ENCODE measurements at places on chromosomes 16 and 17.

- no peak for DNase-seq
These were observed 59.8 kb downstream of the TIMM22 start for GRCh38 chr17:1056761-1057160.

- DNase-seq, result no peak
These were observed 32.9 kb downstream of the SRCIN1 start for GRCh38 chr17:38572669-38573365.

DNA sequence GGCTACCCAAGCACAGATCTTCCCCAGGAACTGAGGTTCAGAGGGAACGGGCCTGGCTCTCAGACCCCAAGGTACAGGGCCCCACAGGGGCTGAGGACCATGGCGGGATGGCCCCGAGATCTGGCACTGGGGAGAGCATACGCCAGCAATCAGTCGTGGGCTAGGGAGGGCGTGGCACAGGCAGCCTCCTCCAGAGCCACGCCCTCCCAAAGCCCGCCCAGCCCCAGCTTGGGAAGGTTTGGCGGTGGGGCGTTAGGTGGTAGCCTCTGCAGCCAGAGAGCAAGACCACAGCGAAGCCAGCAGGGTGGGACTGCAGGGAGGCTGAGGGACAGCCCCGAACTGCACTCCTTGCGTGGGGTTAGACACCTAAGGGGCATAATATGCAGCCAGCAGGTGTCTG is 11.6 kb downstream of the WNT9B start:
- DNase-seq, result no peak

DNA sequence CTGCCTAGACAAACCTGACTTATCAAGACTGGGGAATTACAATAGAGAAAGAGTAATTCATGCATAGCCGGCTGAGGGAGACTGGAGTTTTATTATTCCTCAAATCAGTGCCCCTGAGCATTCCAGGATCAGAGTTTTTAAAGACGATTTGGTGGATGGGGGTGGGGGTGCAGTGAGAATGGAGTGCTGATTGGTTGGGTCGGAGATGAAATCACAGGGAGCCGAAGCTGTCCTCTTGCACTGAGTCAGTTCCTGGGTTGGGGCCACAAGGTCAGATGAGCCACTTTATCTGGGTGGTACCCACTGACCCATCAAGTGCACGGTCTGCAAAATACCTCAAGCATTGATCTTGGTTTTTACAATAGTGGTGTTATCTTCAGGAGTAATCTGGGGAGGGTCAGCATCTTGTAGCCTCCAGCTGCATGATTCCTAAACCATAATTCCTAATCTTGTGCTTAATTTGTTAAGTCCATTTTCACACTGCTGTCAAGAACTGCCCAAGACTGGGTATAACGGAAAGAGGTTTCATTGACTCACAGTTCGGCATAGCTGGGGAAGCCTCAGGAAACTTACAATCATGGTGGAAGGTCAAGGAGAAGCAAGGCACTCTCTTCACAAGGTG is 69.6 kb downstream of the MARF1 start:
- DNase-seq, result no peak

- DNase-seq, result peak; percentile 34
These were observed 10.0 kb upstream of the NOS2 start for GRCh38 chr17:27810211-27810901.

GRCh38 chr17:45345554-45346215 is 28.9 kb upstream of the MAP3K14 start:
- no peak for DNase-seq

GRCh38 chr16:88462396-88462795 is 9.3 kb downstream of the ZFPM1 start:
- DNase-seq, result no peak

DNA sequence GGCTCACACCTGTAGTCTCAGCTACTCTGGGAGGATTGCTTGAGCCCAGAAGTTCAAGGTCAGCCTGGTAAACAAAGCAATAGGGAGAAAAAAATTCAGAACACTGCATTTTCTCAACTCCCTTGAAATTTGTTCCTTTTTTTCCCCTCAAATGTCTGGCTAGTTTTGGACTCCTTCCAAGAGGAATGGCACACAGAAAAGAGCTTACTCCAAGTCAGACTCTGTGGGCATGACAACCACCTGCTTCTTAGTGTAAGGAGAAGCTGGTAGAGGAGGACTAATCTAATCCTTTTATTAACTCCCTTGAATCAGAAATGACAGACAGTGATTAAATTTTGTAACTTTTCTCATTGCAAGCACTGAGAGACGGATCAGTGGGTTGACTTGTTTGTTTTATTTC is 27.9 kb upstream of the HYDIN start:
- no peak for DNase-seq

GRCh38 chr16:56691885-56692284 is 9.6 kb downstream of the MT1X start:
- no peak for DNase-seq

GRCh38 chr17:41648411-41649195 is 24.2 kb upstream of the KRT17 start:
- peak; percentile 75 for DNase-seq

DNA sequence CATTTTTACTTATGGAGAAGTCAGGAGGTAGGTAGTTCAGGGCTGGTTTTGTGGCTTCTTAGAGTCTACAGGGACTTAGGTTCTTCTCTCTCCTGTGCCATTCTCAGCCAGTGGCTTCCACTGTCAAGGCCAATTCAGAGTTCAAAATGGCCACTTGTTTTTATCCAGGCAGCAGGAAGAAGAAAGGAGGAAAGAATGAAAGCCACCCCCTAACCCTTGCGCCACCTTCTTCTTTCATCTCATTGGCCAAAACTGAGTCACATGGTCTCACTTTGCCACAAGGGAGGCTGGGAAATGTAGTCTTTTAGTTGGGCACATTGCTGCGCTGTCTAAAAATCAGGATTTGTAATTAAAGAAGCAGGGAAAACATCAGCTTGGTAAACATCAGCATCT is 60.8 kb upstream of the MED9 start:
- DNase-seq, result no peak

GRCh38 chr17:67093348-67093747 is 49.0 kb downstream of the CACNG1 start:
- no peak for DNase-seq

- no peak for DNase-seq
These were observed 2.0 kb downstream of the LHX1 start for GRCh38 chr17:36939052-36939801.

DNA sequence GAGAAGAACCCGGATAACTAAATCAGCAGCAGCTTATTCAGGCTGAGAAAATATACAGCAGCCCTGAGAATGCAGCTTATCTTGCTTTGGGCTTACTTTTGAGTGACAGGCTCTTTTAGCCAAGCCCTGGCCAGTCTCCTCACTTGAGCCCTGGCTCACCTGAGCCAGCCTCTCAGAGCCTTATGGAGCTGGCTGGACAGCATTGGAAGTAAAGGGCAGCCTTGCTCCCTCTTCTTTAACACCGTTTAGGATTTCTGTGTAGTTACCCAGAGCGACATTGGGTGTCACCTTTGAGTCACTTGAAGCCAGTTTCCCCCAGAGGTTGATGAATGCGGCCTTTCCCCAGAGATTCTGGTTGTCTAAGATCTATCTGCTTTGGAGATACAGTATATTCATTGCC is 7.7 kb upstream of the NPIPB2 start:
- no peak for DNase-seq

GRCh38 chr16:66300501-66300900 is 66.0 kb upstream of the CDH5 start:
- no peak for DNase-seq

GRCh38 chr17:36544044-36544306 is 744 bp upstream of the GGNBP2 start:
- peak; percentile 16 for DNase-seq

GRCh38 chr16:80900593-80900954 is 96.2 kb upstream of the CDYL2 start:
- DNase-seq, result no peak

DNA sequence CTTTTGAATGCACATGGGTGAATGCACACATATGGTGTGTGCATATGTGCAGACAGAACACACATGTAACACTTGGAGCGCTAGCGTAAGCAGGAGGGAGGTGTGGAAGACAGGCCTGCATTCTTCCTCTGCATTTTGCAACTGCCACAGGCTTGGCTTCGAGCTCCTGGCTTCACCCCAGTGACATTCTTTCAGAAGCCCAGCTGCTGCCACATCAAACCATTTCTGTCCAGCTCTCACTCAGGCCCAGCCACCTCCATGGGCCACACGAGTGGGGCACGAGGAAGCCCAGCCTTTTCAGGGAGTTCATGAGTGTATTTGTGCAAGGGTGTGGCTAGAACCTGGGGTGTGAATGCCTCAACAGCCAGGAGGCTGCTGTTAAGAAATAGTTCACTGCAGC is 18.8 kb downstream of the LGALS3BP start:
- no peak for DNase-seq

DNA sequence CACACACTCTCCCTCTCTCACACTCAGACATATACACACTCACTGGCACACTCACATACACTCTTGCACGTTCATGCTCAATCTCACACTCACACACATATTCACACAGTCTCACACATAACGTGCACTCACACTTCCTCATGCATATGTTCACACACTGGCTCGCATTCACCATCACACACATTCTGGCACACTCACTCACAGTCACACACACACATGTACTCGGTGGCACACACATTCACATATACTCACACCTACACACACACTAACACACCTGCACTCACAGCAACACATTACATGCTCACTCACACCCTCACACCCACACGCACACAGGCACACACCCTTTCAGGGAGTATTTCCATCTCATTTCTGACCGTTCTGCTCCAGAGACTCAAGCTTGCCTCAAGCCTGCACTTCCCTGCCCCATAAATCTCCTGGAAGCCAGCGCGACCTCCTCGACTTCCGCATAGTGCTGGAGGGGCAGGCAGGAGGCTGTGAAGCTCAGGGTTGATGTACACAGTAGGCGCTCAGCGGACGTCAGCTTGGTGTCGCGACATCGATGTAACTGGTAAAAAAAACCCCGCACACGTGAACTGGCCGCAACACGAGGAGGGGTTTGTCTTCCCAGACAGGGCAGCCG is 66.7 kb upstream of the FOXF1 start:
- DNase-seq, result no peak

DNA sequence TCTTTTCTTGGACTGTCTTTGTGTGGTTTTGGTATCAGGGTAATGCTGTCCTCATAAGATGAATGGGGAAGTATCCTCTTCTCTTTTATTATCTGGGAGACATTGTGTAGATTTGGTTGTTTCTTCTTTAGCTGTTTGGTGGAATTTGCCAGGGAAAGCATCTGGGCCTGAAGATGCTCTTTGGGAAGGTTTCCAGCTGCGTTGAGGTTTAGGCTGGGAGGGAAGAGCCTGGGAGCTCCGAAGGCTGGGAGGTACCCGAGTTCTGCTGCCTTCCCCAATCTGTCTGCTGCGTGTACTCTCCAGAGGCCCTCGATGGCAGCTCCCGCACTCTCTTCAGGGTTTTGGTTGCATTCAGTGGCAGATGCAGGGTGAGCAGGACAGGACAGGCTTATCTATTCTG is 25.6 kb upstream of the CRISPLD2 start:
- no peak for DNase-seq

DNA sequence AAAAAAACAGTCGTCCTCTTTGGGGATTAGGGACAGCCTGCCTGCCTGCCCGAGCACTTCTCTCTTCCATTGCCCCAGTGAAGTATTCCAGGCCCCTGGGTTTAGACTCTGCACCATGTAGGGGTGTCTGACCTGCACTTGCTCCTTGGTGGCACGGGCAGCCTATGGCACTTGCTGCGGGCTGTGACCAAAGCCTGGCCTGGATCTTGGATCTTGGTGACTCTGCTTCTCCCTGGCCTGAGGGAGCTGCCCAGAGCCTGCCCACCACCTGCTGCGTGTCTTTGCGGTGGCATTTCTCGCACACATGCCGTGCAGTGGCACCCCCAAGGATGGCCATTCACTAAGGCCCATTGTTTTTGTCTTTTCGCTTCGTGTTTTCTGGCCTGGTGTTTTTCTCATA is 6.1 kb upstream of the STH start:
- DNase-seq, result no peak

- DNase-seq, result no peak
These were observed 910.5 kb downstream of the CDH11 start for GRCh38 chr16:64211331-64211730.

GRCh38 chr16:85332175-85332574 is 219.9 kb upstream of the CIBAR2 start:
- no peak for DNase-seq

DNA sequence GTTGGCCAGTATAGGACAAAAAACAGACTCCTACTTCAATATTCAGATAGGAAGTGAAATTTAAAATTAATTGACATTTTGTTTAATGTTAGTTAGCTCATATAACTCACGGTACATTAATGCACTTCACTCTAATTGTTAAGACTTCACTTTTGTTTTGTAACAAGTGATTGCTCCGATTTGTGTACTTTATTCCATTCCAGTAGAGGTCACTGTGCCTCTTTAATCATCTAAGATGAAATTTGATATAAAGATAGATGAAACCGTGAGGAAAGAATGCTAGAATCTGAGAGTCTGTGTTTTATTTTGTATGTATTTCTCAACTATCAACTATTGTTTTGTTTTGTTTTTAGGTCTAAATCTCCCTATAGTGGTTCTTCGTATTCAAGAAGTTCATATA is 29.0 kb downstream of the RBBP6 start:
- no peak for DNase-seq

- no peak for DNase-seq
These were observed 49.9 kb upstream of the SREBF1 start for GRCh38 chr17:17886726-17887125.

- DNase-seq, result no peak
These were observed 23.7 kb downstream of the TMEM235 start for GRCh38 chr17:78255029-78255656.

GRCh38 chr17:14910916-14911315 is 354.2 kb downstream of the PMP22 start:
- DNase-seq, result no peak

DNA sequence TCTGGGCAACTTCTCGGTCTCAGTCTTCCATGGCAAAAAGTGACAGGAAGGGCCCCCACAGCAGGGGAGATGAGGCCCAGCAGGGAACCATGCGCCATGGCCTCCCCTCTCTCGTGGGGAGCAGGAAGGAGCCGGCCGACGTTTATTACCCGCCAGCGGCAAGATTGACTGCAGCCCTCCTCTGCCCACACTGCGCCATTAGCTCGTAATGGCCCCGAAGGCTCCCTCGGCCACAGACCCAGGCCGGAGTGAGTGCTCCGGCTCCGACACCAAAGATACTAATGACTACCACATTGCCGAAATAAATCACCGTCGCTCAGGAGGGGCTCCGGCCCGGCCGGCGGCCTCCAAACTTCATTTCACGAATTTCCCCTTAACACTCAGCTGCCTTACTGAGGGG is 226.9 kb downstream of the C16orf78 start:
- DNase-seq, result no peak

GRCh38 chr17:28514561-28515002 is 8.4 kb downstream of the FOXN1 start:
- DNase-seq, result no peak

Data from stimulated activated CD4-positive, alpha-beta T cell treated with anti-CD3 and anti-CD28 coated beads, Interleukin-4, amount 100 ng/mL, for 48 hours (primary cell).